Uterine smooth muscle cell (primary cell): ENCODE measurements at places on chromosomes 3 and 15. TPM values are rescaled to one million over a fixed set of nuclear protein-coding genes. Genes with fewer than 3 reads are reported as not detected.

Gene OR4M2
- total RNA-seq = not detected in 2 replicates

Gene ARID3B
- total RNA-seq = 1.4 and 1.5 TPM in 2 replicates

Gene MUC20
- total RNA-seq = 0.12 and 0.22 TPM in 2 replicates

Gene SH2D7
- total RNA-seq = not detected in 2 replicates

Gene GHSR
- total RNA-seq = 0.12 TPM in 1 of 2 replicates, not detected in the other

Gene HACD3
- 80.5 and 105 TPM in 2 replicates for total RNA-seq

Gene CGGBP1
- total RNA-seq = 65.7 and 77.1 TPM in 2 replicates

Gene NTRK3
- under 0.01 TPM in 2 replicates for total RNA-seq

Gene LNP1
- total RNA-seq = 3.0 and 5.8 TPM in 2 replicates

Gene SLC30A4
- total RNA-seq = 7.1 and 11.9 TPM in 2 replicates
